PC-3 (cell line): ENCODE measurements at places on chromosomes 12 and 14. TPM values are rescaled to one million over a fixed set of nuclear protein-coding genes. Genes with fewer than 3 reads are reported as not detected.
A peak's percentile ranks its signal among the peaks of the same experiment; 100 is the strongest.

Gene IRAK3
- total RNA-seq = not detected in 2 replicates

- peak; percentile 35 for DNase-seq
Observed at GRCh38 chr12:57611108-57611826, at the start of gene ARHGEF25. Gene ARHGEF25, plus strand, starts transcription at chr12:57611435. Its CDS starts 460 bp downstream, at chr12:57611895.

- peak; percentile 73 for DNase-seq
Observed at GRCh38 chr14:34851395-34851794, 23.8 kb downstream of the BAZ1A start.

DNA sequence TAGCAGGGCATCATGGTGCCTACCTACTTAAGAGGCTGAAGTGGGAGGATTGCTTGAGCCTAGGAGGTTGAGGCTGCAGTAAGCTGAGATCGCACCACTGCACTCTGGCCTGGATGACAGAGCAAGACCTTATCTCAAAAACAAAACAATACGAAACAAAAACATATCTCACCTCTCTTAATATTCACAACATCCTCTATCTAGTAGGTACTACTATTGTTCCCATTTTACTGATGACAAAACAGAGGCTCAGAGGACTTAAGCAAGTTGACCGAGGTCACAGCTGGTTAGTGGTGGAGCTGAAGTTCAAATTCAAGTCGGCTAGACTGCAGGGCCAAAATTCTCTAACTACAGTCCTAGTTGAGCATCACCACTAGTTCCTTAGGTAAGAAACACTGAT, 172.3 kb upstream of the EEA1 start:
- DNase-seq = no peak

- no peak for DNase-seq
Observed at GRCh38 chr14:96250485-96250884, 5.5 kb upstream of the BDKRB1 start.
